Esophagus squamous epithelium (tissue), 5 donors: ENCODE measurements at places on chromosomes 4 and X.

GRCh38 chr4:107692202-107692601 lies 27.8 kb downstream of the PAPSS1 start:
- no peak for DNase-seq

DNA sequence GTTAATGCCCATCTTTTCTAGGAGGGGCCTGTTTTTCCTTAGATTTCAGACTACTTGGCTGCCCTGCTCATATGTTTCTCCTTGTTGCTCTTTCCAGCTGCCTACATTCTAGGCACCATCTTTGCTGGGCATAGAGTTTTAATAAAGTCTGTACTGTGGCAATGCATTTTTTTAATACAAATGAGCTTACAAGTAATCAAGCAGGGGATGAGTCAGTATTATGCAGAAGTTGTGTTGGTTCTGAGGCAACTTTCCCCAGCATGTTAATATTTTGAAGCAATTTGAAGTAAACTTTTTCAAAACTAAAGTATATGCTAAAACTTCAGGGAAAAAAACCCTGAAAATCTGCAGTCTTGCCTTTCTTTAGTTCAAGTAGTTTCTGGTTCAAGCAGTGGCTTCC lies 372.0 kb upstream of the GATB start:
- no peak for DNase-seq

GRCh38 chr4:76651616-76652015 lies 216.6 kb downstream of the SHROOM3 start:
- DNase-seq = no peak

DNA sequence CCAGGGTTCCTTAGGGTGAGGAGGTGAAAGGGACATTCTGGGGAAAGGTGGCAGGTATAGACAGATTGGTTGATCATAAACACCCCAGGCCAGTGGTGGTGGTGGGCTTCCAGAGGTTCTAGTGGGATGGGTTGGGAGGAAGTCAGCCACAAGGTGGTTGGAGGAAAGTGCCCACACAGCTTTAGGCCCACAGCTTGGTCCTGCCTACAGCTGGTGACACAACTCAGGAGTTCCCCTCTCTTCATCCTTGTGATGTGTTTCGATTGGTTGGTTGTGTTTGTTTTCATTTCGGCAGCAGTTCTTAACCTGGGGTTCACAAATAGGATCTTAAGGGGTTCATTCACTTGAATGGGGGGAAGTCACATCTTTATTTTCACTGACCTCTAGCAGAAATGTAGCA lies 157.0 kb downstream of the TMEM164 start:
- DNase-seq = no peak

DNA sequence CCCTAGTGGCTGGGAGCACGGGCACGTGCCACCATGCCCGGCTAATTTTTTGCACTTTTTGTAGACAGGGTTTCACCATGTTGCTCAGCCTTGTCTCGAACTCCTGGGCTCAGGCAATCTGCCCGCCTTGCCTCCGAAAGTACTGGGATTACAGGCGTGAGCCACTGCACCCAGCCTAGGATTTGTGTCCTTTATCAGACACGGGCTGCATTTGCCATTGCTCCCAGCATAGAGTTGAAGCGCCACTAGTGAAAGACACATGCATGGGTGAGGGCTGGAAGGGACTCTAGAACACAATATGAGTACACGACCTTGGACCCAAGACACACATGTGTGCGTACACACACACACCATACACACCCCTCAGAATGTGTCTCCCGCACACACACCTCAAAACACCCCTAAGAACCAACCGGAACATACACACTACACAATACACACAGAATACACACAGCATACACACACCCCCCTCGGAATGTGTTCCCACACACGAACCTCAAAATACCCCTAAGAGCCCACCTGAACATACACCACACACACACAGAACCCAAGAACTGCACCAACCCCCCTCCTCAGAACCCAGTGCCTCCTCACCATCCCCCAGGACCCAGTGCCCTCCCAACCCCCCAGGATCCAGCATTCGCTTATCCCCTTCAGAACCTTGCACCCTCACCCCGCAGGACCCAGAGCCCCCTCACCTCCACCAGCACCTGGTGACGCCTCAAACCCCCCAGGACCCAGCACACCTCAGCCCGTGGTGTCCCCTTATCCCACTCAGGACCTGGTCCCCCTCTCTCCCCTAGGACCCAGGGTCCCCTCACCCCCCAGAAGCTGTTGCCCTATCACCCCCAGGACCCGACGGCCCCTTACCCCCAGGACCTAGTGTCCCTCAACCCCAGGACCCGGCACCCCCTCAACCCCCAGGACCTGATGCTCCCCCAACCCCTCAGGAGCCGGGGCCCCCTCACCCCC lies 1.0 kb downstream of the TNIP2 start:
- DNase-seq = no peak

- DNase-seq = no peak
Observed at GRCh38 chr4:155496294-155496626, 119.5 kb upstream of the MAP9 start.

GRCh38 chr4:79078339-79078738 lies 139.1 kb upstream of the PAQR3 start:
- DNase-seq = no peak

DNA sequence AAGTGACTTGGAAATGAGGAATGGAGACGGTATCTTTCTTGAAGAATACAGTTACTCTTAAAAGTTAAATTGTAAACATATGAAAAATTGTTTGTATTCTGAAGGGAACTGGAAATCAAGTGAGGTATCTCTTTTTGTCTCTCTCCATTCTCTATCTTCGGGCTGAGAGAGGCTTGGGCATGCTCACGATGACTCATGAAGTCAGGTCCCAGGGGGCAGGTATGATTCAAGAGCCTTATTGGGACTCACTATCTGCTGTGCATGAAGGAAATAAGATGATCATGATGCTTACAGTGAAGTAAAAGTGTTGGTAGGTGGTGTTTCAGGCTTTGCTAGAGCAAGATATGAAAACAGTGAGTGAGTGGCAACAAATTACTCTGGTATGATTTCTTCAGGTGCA lies 200.4 kb upstream of the PITX2 start:
- DNase-seq = no peak

GRCh38 chr4:163810755-163811154 lies 316.3 kb downstream of the TMA16 start:
- DNase-seq = no peak

DNA sequence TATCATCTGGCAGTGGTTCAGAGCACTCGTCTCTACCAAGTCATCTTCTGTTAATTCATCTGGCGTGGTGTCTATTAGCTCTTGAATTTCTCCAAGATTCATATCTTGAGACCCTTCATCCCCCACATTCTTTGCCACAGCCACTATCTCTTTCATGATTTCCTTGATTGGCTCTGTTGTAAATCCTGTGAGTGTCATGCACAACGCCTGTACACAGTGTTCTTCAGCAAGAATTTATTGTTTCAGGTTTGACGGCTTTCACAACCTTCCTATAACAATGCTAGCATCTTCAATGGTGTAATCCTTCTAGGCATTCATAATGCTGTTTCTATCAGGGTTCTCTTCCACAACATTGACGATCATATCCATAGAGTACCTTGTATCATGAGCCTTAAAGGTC lies 30.9 kb downstream of the MGST2 start:
- DNase-seq = no peak

DNA sequence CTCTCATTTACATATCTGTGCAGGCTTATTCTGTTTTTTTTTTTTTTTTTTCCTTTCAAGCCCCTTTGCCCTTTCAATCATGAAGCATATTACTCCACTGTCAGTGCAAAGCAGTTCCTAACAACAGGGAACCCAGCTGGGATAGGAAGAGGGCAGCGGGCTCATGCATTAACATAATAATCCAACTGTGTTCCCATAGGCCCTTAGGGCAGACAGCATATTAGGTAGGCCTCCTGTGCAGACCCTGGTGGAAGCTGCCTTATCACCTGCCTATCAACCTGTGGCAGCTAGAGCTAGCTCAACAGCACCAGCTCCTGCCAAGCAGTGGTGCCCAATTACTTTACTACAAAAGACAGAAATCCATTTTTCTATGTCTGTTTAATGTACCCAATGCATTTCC lies 49.3 kb downstream of the SLC10A7 start:
- no peak for DNase-seq

- DNase-seq = no peak
Observed at GRCh38 chrX:137033774-137034507, at the start of gene GPR101. Gene GPR101 (minus strand): TSS chrX:137033995. CDS start chrX:137031674, 2,321 bp downstream.

DNA sequence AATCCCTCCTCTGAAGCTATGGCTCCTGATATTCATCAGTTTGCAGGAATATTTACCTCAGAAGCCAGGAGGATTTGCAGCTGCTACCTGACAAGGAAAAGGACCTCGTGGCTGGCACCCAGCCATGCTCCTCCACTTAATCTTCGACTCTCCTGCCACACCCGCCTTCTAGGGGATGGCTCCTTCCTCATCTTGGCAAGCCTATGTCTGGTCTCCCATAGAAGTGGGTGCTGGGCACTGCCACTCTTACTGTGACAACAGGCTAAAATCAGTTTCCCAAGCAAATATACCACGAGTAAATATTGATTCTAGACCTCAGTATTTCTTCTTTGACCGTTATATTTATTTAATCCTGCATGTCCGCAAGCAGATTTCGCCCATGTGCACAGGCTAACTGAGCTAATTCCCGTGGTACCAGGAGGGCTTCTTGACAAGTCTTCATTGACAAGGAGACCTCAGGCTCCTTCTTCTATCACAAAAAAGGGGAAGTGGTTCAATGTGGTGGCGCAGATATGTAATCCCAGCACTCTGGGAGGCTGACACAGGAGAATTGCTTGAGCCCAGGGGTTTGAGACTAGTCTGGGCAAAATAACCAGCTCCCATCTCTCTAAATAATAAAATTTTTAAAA lies 52.6 kb upstream of the DCTD start:
- no peak for DNase-seq

- no peak for DNase-seq
Observed at GRCh38 chrX:119036107-119037029, 36.4 kb upstream of the CT47C1 start.

- no peak for DNase-seq
Observed at GRCh38 chr4:6271701-6272465, 2.2 kb downstream of the WFS1 start.

- DNase-seq = no peak
Observed at GRCh38 chr4:121484633-121485032, 103.8 kb upstream of the QRFPR start.

GRCh38 chr4:122658818-122659295 lies 38.0 kb upstream of the IL21 start:
- no peak for DNase-seq
